ENCODE measurements at places on chromosomes 2 and 18.

GRCh38 chr2:187174582-187174981, 273.5 kb downstream of the CALCRL start:
- DNase-seq: no peak

DNA sequence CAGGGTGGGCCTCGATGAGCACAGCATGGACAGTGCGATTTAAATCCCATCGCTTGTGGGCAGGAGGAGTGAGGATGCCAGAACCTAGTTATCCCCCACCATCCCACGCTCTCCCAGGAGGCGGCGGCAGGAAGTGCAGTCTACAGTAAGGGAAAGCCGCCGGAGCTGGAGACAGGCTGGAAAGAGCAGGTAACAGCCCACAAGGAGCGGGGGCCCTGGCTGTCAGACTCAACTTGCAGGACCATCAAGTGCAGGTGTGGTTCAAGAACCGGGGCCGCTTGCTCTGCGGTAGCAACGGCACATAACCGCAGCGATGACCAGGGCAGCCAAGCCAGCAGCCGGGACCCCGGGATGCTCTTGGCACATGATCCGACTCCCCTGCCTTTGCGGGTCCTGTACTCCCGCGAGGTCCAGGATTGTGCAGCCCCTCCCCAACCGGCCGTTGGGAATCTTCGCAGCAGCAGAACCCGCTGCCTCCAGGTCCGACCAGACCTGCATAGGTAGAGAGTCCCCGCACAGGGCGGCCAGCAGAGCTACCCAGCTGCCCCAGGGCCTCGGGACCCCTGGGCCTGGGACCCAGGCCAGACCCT, 82.1 kb downstream of the BIN1 start:
- no peak for DNase-seq

DNA sequence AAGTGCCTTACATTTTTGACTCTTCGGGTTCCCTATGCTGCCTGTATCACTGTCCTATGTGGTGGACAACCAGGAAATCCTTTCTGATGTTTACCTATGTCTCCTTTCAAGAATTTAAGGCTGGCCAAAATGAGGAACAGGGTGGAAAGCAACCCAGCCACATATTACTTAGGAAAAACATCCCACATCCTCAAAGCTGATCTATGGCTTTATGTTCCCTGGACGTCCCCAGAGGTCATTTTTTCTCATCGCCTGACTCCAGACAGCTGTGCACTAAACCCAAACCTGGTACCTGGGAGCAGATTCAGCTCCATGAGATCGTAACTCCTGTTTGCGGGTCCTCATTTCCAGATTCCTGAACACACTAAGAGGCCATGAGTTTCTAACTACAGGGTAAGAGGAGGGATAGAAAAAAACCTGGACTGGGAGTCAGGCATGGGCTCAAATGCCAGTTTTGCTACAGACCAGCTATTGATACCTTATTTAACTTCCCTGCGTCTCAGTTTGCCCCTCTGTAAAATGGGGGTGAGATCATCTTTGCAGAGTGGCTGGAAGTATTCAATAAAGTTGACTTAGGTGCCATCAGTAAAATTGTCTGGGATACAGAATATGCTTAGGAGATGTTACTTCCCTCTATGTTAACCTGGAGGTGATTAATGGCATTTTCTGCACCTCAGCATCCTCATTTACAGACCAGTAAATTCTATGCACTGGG, 70.8 kb downstream of the TNS1 start:
- DNase-seq: no peak

DNA sequence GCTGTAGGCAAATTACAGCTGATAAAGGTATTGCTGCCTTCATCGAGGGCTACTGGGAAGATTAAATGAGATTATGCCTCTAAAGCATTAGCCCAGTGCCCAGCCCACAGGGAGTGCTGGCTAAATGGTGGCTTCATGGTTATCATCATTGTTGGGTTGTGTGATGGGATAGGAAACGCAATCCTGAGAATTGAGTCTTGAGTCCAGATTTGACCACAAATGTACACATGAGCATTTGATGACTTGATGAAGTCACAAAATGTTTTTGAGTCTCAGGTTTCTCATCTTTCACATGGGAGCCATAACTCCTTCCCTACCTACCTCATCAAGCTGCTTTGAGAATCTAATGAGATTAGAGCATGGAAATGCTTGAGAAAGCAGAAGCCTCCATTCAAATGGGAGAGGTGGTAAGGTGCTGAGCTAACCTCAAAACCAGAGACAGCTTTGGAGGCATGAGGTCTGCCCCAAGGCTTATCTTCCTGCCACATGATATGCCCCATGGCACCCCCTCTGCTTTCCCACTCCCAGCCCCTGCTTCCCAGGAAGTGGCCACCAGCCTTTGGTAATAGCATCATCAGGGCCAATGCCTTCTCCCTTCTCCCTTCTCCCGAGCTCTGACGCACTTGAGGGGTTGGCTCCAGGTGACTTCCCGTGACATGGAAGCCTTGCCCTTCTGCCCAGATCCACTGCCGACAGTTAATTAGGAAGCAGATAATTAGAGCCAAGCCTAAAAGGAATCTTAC, 149.4 kb upstream of the EPAS1 start:
- DNase-seq: no peak

DNA sequence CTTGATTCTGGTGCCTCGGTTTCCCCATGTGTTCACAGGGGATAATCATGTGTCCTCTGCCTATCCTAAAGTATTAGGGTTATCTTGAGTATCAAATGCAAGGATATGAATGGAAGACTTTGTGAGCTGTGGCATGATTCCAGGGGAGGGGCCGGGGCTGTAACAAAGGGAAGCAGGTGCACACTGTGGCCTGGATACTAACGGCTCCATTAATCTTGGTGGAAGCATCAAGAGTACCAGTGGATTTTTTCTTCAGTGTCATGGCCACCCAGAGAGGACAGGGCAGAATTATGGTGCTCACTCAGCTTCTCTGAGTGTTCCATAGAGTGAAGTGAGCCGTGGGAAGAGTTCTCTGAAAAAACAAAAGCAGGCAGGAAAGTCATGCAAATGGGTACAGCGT, 320.1 kb downstream of the ALK start:
- no peak for DNase-seq

DNA sequence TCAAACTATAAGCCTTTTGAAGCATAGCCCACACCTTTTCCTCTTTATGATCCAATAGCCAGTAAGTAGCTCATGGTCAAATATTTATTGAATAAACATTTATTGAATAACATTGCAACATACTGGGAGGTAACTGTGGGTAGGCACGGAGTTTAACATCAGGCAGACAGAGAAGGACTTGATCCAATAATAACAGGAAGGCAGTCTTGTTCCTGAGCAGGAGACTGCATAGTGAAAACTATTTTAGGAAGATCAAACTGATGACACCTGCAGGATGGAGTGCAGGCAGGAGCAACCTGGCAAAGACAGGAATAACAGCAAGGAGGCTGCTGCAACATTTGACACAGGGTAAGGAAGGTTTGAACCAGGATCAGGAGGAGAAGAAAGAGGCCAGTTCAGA, 3.1 kb upstream of the DCTN1 start:
- DNase-seq: no peak

- no peak for DNase-seq
These were observed 163.4 kb upstream of the SH3BP4 start for GRCh38 chr2:234788381-234788780.

DNA sequence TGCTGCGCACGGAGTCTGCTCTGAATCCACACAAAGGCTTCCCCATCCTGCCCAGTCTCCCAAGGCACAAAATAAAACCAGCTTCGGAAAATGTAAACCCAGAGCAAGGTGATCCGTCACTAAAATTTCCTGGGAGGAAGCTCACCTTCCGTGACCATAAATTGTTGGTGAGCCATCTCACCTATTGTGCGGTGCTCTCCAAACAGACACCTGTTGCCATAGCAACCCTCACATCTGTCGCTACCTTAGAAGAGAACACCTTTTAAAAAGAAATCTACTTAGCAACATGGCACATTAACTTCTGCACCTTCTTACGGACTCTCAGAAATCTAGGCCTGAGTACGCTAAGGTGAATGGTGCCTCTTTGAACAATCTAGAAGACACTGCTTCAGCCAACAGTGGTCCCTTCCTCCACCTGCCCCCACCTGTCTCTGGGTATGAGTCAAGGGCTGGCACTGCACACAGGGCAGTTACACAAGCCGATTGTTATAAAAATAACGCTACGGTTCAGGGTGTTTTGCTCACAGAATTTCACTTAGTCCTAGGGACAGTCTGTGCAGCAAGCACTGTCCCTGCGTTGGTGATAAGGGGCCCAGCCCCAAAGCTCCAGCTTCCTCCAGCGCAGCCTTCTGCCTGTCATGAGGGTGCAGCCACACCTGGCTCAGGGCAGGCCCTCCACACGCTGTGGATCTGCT, 114.9 kb upstream of the ID2 start:
- DNase-seq: no peak

- DNase-seq: no peak
These were observed 294.8 kb upstream of the NRP2 start for GRCh38 chr2:205387350-205388055.

GRCh38 chr2:98559581-98559980, 48.7 kb downstream of the COA5 start:
- DNase-seq: no peak

GRCh38 chr18:8814206-8814605, 108.8 kb downstream of the MTCL1 start:
- DNase-seq: no peak
